ENCODE measurements at places on chromosomes 6 and 20. TPM values are rescaled to one million over a fixed set of nuclear protein-coding genes. Genes with fewer than 3 reads are reported as not detected.

Gene ZFP57
- not detected for total RNA-seq

Gene MYH7B
- 2.3 TPM for total RNA-seq

Gene SYCP2L
- not detected for total RNA-seq

Gene LST1
- 4.1 TPM for total RNA-seq

Gene NR2E1
- total RNA-seq, result not detected

Gene CLPSL1
- total RNA-seq, result not detected

Gene LBP
- total RNA-seq, result 17.9 TPM

Gene ITPA
- total RNA-seq, result 30.1 TPM

Gene DEFB112
- total RNA-seq, result not detected

Gene HCRTR2
- not detected for total RNA-seq

GRCh38 chr6:20313051-20313450 is 88.6 kb upstream of the E2F3 start:
- no peak for DNase-seq

DNA sequence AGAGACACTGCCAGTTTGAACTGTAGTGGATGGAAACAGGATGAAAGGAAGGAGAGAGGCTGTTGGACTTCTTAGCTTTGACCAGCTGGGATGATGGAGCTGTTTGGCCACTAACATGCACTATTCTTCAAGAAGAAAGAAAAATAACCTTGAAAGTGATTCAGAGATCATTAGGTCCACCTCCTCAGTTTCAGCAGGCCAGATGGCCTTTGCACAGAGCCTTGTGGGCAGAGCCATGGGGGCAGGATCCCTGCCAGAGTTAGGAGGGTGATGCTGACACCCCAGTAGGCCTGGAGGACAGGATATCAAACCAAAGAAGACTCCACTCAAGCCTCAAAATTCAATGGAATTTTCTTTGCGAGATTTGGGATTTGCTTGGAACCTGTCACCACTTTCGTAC is 74.5 kb upstream of the TMEM181 start:
- no peak for DNase-seq

DNA sequence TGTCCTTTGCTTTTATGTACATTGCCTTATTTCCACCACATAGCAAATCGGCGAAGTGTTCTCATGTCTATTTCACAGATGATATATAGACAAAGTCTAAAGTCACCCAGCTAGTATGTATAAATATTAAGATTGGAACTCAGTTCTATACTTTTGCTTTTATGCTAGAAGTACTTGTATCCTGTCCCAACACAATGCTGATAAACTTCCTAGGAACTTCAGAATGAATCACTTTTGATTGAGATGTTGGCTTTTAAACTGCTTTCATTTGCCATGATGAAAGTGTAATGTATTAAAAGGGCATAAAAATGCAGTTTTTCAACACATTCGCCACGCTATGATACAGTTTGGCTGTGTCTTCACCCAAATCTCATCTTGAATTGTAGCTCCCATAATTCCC is 50.8 kb downstream of the GCLC start:
- no peak for DNase-seq

DNA sequence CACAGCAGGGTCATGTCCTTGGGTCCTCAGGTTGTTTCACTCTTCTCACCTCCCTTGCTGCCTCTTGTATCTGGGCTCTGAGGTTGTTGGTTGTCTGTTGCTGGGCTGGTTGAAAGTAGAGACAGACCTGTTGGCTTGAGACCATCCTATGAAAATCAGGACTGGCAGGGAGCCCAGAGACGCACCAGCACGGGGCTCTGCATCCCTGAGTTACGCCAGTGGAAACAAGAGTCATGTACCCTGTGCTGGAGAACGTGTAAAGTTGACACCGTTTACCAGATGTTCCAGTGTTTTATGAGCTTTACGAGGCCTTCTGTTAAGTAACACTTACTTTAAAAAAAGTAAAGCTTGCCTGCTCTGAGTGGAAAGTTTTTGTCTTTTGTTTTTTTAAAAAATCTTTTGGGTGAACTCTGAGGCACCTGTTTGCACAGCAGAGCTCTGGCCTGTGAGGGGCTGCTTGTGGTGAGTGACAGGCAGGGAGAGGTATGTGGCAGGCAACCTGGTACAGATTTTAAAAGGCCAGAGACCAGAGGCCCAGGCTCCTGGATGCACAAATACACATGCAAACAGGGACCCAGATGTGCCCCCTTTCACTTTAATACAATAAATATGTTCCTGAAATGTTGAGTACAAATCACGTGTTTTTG is 260.0 kb upstream of the SUPT3H start:
- no peak for DNase-seq

DNA sequence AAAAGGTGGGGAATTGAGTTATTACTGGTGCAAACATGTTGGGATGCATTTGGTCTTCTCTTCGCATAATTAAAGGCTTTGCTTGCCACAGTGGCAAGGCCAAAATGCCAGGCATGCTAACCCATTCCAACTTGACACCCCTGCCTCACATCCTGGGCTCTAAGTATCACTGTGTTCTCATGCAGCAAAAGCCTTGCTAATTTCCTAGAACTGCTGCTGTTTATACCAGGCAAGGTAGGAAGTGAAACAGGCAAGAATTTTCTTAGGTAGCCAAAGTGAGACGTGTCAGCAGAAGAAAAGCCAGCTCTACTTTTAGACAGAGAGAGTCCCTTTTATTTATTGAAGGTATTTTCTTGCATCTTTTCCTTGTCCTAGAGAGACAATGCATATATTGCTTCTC is 41.2 kb downstream of the LYRM2 start:
- DNase-seq, result no peak

- DNase-seq, result no peak
Measured at GRCh38 chr6:112691289-112691688, 344.2 kb downstream of the RFPL4B start.

- no peak for DNase-seq
Measured at GRCh38 chr20:33653218-33653899, 8.8 kb upstream of the C20orf144 start.

Measured in gastrocnemius medialis (tissue), 4 donors.